ENCODE measurements at places on chromosomes 2 and 18.

GRCh38 chr2:215272918-215273317, 38.9 kb upstream of the ATIC start:
- no peak for DNase-seq

- DNase-seq, result peak; percentile 27
These were observed 226.1 kb upstream of the SH3BP4 start for GRCh38 chr2:234725528-234726264.

GRCh38 chr18:67410075-67411070, 106.1 kb downstream of the DSEL start:
- DNase-seq, result peak; percentile 49

GRCh38 chr2:233346930-233347329, 7.4 kb upstream of the DGKD start:
- no peak for DNase-seq

GRCh38 chr18:49625021-49625691, 63.3 kb downstream of the LIPG start:
- peak; percentile 57 for DNase-seq

- peak; percentile 41 for DNase-seq
These were observed 191.6 kb downstream of the BABAM2 start for GRCh38 chr2:28082131-28082530.

DNA sequence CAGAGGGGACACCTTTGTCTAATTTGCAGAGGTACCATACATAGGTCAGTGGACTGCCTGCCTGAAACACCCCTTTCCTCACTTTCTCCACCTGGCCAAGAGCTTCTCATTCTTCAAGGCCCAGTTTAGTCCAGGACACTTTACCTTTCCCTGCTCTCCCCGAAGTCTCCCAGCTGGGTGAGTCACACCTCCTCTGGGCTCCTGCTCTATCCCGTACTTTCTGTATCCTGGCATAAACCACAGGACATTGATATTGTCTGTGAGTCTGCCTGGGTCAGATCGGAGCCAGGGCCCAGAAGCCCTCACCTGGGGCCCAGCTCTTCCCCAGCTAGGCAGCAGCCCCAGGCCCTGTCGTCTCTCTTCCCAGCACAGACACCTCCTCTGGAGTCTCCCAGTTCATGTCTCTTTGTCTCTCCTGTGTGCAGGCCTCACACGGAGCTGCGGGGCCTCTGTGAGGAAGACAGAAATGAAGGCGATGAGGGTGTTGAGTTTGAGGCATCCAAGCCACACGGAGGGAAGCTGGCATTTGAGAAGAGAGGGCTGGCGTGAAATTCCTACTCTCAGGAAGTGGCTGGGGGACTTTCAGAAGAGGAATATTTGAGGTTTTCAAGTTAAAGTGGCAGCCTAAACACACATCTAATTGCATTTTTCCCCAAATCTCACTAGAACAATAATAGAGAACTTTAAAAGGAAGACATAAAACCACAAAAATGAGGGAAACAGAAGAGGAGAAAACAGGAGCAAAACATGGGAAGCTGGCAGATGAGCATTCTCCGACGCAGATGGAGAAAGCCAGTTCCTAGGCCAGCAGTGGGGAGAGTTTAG, 79.6 kb upstream of the LAPTM4A start:
- DNase-seq, result no peak

GRCh38 chr2:208057108-208057507, 31.8 kb upstream of the PLEKHM3 start:
- no peak for DNase-seq

GRCh38 chr2:205644018-205644417, 38.3 kb upstream of the NRP2 start:
- DNase-seq, result peak; percentile 48

- DNase-seq, result no peak
These were observed 9.0 kb upstream of the KCNG2 start for GRCh38 chr18:79788734-79789085.

DNA sequence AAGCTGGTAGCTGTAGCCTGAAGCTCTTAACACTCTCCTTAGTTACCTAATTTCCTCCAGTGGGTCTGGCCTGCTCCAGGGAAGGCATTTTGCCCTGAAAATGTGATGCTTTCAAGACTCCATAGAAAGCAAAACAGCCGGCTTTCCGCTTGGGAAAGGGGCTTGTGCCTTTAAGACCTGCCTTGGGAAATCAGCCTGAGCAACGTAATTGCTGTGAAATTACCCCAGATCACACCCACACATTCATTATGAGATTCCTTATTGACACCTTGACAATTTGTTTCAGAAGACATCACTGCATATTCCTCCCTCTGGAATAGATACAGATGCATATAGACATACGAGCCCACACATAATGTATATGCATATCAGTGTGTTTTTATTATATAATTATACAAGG, 190.5 kb upstream of the SKOR2 start:
- no peak for DNase-seq

- no peak for DNase-seq
These were observed 1.5 kb upstream of the WNT10A start for GRCh38 chr2:218878926-218879761.

DNA sequence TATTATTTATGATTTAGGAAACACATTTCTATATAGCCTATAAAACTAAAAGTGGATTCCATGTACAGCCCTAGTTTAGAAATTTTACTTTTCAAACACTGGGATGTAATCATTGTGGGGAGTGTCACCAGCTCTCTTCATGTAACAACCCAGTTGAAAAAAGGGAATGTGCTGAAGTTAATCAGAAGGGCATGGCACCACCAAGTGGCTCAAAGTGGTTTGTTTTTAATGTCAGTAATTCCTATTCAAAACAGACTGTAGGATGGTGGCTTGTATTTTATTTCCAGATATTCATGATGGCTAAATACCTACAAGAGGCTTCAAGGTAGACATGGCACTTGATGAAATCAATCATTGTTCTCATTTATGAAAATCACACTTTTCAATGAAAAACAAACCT, 58.1 kb upstream of the TMEM182 start:
- peak; percentile 5 for DNase-seq
